ENCODE measurements at places on chromosomes 4 and X. TPM values are rescaled to one million over a fixed set of nuclear protein-coding genes. Genes with fewer than 3 reads are reported as not detected.

Gene TMPRSS11B
- total RNA-seq = 0.44 TPM

Gene TMEM31
- total RNA-seq = not detected

Gene USP51
- total RNA-seq = 9.1 TPM

Gene LRIT3
- 5.2 TPM for total RNA-seq

Gene USP26
- total RNA-seq = not detected

Gene GAGE12J
- not detected for total RNA-seq

Gene NLRP2B
- total RNA-seq = not detected

Gene CLGN
- total RNA-seq = 22.5 TPM

Gene CFI
- 44.0 TPM for total RNA-seq

Gene PABPC1L2B
- total RNA-seq = 0.38 TPM

Gene JADE3
- total RNA-seq = 14.0 TPM

Gene CABS1
- total RNA-seq = not detected

Gene UCHL1
- 374 TPM for total RNA-seq

Gene STS
- total RNA-seq = 7.8 TPM

Gene LRCH2
- total RNA-seq = 23.3 TPM

Gene FRMD7
- total RNA-seq = 1.4 TPM

Gene CACNA1F
- total RNA-seq = 27.9 TPM

Gene MTCP1
- total RNA-seq = 0.66 TPM

Gene CXCL11
- not detected for total RNA-seq

Gene PGAM4
- not detected for total RNA-seq

Gene HTRA3
- 44.8 TPM for total RNA-seq

Gene LNX1
- 12.3 TPM for total RNA-seq

Gene CFAP47
- 8.7 TPM for total RNA-seq

Gene ZNF732
- total RNA-seq = 5.1 TPM

Gene SNCA
- total RNA-seq = 57.5 TPM
